SJSA1 (cell line): ENCODE measurements at places on chromosomes 7 and 10.

DNA sequence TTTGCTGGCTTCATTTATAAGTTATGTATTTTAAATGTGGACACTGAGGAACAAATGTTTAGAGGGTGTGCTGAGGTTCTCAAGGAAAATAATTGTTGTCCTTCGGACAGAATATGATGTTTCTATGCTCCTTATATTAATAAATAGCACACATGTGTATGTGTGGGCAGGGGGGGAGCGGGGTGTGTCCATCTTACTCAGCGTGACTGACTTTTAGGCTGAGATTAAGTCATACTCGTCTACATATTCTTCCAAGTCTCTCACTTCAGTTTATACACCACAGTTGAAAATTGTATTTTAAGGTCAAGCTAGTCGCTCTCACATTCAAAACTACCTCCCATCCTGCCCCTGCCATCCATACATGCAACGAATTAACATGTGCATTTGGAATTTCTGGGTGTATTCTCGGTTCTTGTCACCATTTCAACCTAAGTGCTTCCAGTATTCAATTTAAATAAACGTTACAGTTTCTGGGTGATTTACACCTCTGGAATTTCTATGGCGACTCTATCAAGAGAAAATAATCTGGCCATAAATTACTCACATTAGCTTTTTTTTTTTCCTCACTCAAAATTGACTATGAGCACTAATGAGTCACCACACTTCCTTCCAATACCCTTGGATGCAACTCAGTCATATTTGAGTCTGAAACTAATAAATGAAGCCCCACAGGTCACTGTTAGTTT lies 3.3 kb downstream of the PCDH15 start:
- H3K4me1 ChIP-seq, result no peaks in the 10 kb centered on the region
- no peaks in the 10 kb centered on the region for H3K36me3 ChIP-seq
- no peak for DNase-seq
- H3K27ac ChIP-seq, result no peak overlapping the region
- H3K4me3 ChIP-seq, result no peak overlapping the region

GRCh38 chr7:28479507-28479947 lies 67.2 kb downstream of the CREB5 start:
- no peak overlapping the region for H3K4me3 ChIP-seq
- H3K4me1 ChIP-seq, result peaks cover 58% of the 10 kb centered on the region
- H3K27ac ChIP-seq, result no peak overlapping the region

- no peak overlapping the region for H3K27ac ChIP-seq
- no peaks in the 10 kb centered on the region for H3K36me3 ChIP-seq
- DNase-seq, result no peak
- H3K4me1 ChIP-seq, result peaks cover 12% of the 10 kb centered on the region
- H3K4me3 ChIP-seq, result no peak overlapping the region
These were observed 87.0 kb downstream of the IPMK start for GRCh38 chr10:58180666-58181065.

DNA sequence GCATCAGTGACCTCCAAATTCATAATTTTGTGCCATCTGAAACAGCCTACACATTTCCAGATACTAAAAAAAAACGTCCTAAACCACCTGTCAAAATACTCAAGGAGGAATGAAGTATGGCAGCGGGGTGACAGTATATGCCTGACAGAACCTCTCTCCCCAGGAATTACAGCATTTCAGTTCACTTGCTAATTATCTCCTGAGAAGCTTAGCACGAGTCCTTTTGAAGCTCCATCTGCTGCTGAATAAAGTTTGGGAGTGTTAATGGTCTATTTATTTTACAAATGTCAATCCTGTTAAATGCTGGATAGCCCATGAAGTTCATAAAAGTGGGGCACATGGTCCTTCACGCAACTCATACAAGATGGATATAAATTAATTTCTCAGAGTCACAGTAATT lies 29.4 kb upstream of the ANLN start:
- no peak overlapping the region for H3K27ac ChIP-seq
- H3K4me3 ChIP-seq, result no peak overlapping the region
- H3K4me1 ChIP-seq, result no peaks in the 10 kb centered on the region
- H3K27me3 ChIP-seq, result no peaks in the 10 kb centered on the region
- H3K36me3 ChIP-seq, result no peaks in the 10 kb centered on the region

- H3K27ac ChIP-seq, result peak overlapping the region; percentile 81
- peaks cover 60% of the 10 kb centered on the region for H3K36me3 ChIP-seq
- H3K4me3 ChIP-seq, result no peak overlapping the region
- no peaks in the 10 kb centered on the region for H3K27me3 ChIP-seq
- no peak for DNase-seq
- H3K4me1 ChIP-seq, result peaks cover 63% of the 10 kb centered on the region
These were observed 4.5 kb downstream of the DEPP1 start for GRCh38 chr10:44974082-44974627.

GRCh38 chr10:128751284-128751683 lies 625.1 kb upstream of the MKI67 start:
- no peak overlapping the region for H3K27ac ChIP-seq
- no peak for DNase-seq
- no peaks in the 10 kb centered on the region for H3K4me1 ChIP-seq
- H3K4me3 ChIP-seq, result no peak overlapping the region
- no peaks in the 10 kb centered on the region for H3K36me3 ChIP-seq

DNA sequence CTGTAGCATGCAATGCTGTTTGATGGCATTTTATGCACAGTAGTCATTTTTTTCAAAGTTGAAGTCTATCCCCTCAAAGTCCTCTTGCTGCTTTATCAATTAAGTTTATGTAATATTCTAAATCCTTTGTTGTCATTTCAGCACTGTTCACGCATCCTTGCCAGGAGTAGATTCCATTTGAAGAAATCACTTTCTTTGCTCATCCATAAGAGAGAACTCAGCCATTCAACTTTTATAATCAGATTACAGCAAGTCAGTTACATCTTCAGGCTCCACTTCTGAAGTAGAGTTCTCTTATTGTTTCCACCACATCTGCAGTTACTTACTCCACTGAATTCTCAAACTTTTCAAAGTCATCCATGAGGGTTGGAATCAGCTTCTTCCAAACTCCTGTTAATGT lies 32.3 kb downstream of the SDHAF3 start:
- no peak overlapping the region for H3K27ac ChIP-seq
- no peaks in the 10 kb centered on the region for H3K36me3 ChIP-seq
- H3K4me1 ChIP-seq, result no peaks in the 10 kb centered on the region

GRCh38 chr10:60704471-60704870 lies 73.8 kb upstream of the CDK1 start:
- H3K27ac ChIP-seq, result no peak overlapping the region
- H3K36me3 ChIP-seq, result no peaks in the 10 kb centered on the region
- no peaks in the 10 kb centered on the region for H3K27me3 ChIP-seq
- no peak for DNase-seq
- H3K4me3 ChIP-seq, result no peak overlapping the region

DNA sequence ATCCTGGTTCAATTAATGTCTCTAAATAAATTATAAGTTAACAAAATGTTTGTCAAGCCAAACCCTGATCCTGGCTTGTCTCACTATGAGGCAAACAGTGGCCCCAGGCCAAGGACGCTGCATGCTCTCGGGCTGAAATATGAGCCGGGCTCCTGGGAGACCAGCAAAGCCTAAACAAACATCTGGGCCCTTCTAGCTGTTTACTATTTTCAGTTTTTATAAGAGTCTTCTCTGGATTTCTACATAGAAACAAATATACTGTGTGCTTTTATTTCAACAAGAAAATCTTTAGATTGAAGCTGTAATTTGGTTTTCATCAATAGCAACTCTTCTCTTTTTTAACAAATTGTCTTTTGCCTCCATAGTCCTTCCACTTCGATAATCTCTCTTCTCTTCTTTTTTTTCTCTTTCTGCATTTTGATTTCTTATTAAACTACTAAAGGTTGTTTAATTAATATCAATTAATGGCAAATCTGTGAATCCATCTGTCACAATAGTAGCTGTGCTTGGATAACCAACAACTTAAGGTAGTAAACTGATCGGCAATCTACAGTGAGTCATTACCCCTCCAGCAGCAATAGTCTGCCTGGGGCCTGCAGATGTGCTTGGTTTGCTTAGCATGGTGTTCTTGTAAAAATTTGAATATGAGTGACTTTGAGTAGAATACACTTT lies 83.3 kb upstream of the DNAJC1 start:
- no peaks in the 10 kb centered on the region for H3K4me1 ChIP-seq
- no peak overlapping the region for H3K4me3 ChIP-seq
- no peak overlapping the region for H3K27ac ChIP-seq
- no peak for DNase-seq

- peaks cover 26% of the 10 kb centered on the region for H3K4me1 ChIP-seq
- no peak for DNase-seq
- H3K4me3 ChIP-seq, result no peak overlapping the region
- H3K27me3 ChIP-seq, result no peaks in the 10 kb centered on the region
These were observed 54.1 kb downstream of the DAGLB start for GRCh38 chr7:6393667-6394056.

DNA sequence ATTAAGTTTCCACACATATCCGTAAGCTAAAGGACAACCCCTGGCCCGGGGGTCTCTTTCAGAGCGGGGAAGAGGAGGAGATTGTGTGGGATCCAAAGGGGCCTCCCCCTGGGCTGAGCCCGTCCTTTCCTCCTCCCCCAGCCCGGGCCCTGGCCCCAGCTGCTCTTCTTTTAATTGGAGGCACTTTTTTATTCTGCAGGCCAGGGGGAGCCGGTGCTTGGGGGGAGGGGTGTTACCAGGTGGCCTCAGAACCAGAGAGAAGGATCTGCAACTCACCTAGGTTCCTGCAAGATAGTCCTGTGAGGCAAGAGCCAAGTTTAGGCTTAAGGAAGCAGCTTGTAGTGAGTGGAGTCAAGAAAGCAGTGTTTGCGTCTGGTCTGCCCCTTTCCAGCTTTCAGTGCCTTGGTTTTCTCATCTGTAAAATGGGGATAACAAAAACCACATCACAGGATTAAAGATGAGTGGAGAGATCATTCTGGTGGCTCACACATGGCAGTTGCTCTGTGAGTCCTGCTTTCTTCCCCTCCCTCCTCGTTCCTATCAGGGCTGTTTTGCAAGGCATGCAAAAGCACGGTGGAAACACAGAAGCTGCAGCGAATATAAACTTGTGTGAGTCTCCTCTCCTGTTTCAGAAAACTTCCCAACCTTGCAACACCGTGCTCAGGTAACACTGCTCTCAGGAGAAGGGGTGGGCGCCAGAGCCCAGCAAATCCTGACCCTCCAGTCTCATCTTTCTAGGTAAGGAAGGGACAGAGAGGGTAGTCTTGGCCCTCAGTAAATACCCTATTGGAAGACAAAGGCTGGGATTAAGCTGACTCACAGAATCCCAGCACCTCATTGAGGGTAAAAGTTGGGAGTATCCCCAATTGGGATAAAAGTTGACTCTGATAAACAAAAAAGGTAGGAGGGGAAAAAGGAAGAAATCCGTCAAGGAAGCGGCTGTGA lies 4.1 kb upstream of the TLX1 start:
- peaks cover 7% of the 10 kb centered on the region for H3K4me1 ChIP-seq
- H3K4me3 ChIP-seq, result no peak overlapping the region

GRCh38 chr7:86913709-86914108 lies 145.7 kb downstream of the ELAPOR2 start:
- H3K36me3 ChIP-seq, result no peaks in the 10 kb centered on the region
- peaks cover under 1% of the 10 kb centered on the region; the same call in 1 of the 2 replicates for H3K27me3 ChIP-seq
- H3K4me3 ChIP-seq, result no peak overlapping the region

GRCh38 chr7:130379019-130379418 lies 1.3 kb upstream of the CPA1 start:
- no peaks in the 10 kb centered on the region for H3K27me3 ChIP-seq
- H3K27ac ChIP-seq, result no peak overlapping the region
- no peak overlapping the region for H3K4me3 ChIP-seq
- H3K36me3 ChIP-seq, result no peaks in the 10 kb centered on the region
- no peak for DNase-seq

- H3K27ac ChIP-seq, result no peak overlapping the region
- H3K36me3 ChIP-seq, result no peaks in the 10 kb centered on the region
- H3K27me3 ChIP-seq, result no peaks in the 10 kb centered on the region
- H3K4me3 ChIP-seq, result no peak overlapping the region
These were observed 141.5 kb upstream of the VWC2 start for GRCh38 chr7:49631960-49632359.

GRCh38 chr10:97323501-97323900 lies 4.4 kb downstream of the FRAT1 start:
- H3K4me3 ChIP-seq, result no peak overlapping the region
- no peak for DNase-seq
- no peaks in the 10 kb centered on the region for H3K27me3 ChIP-seq
- peaks cover 15% of the 10 kb centered on the region for H3K4me1 ChIP-seq
- H3K27ac ChIP-seq, result no peak overlapping the region

DNA sequence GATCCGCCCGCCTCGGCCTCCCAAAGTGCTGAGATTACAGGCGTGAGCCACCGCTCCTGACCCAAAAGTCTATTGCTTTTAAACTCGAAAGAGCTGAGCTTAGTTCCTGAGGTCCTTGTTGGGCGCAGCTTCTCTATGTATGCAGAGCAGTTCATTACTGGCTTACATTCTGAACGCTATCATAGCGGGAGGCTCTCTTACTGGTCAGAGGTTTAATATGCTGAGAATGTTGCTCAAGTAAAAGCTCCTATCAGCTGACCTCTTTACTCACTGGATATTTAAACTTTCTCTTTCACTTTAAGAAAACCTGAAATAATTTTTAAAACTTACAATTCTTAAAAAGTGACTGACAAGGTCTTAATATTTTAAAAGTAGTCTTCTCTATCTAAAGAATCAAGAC lies 160.8 kb upstream of the WNT16 start:
- no peak for DNase-seq
- H3K36me3 ChIP-seq, result no peaks in the 10 kb centered on the region; the same call in 1 of the 2 replicates
- H3K4me1 ChIP-seq, result no peaks in the 10 kb centered on the region
- no peak overlapping the region for H3K27ac ChIP-seq
- H3K4me3 ChIP-seq, result no peak overlapping the region
- H3K27me3 ChIP-seq, result no peaks in the 10 kb centered on the region

DNA sequence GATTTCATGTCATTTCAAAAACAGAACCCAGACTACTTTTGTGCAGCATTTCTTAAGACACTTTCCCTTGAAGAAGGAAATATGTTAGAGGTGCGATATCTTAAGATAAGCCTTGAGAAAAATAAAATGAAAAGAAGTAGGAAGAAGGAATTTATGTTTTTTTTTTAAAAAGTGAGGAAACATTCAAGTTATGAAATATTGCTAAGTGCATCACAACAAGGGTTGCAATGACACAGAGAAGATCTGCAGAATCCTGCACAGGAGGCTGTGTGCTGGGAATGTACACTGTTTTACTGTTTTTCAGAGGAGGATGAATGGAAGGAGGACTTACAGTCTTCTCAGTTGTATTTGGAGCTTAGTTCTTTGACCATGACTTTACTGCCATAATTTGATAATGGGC lies 79.8 kb upstream of the NME8 start:
- no peaks in the 10 kb centered on the region for H3K36me3 ChIP-seq
- no peaks in the 10 kb centered on the region for H3K4me1 ChIP-seq
- no peak overlapping the region for H3K27ac ChIP-seq
- H3K4me3 ChIP-seq, result no peak overlapping the region

- H3K27me3 ChIP-seq, result no peaks in the 10 kb centered on the region
- H3K27ac ChIP-seq, result no peak overlapping the region
- no peaks in the 10 kb centered on the region for H3K36me3 ChIP-seq
- H3K4me3 ChIP-seq, result no peak overlapping the region
- H3K4me1 ChIP-seq, result no peaks in the 10 kb centered on the region
These were observed 739.6 kb downstream of the CCSER2 start for GRCh38 chr10:85067955-85068354.
